HTR-8/SVneo (cell line): ENCODE measurements at places on chromosomes 2 and 18.
A peak's percentile ranks its signal among the peaks of the same experiment; 100 is the strongest.

DNA sequence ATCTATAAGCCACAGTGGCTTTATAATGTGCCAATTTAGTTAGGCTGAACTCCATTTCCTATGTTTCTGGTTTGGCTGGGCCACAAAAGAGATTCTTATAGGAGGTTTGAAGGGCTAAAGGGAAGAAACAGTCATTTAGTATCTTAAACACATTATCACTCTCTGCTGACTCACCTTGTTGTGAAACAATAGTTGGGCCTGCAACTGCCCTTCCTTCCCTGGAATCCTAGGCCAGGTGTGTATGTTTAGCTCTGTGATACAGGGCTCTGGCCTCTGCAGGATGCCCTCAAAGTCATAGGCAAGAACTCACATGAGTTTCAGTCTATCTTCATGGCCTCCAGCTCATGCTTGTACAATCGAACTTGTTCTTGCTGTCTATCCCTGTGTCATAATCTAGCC, 400.0 kb upstream of the CELF4 start:
- DNase-seq: no peak

GRCh38 chr2:111116011-111116746, 4.5 kb upstream of the BCL2L11 start:
- no peak for DNase-seq

DNA sequence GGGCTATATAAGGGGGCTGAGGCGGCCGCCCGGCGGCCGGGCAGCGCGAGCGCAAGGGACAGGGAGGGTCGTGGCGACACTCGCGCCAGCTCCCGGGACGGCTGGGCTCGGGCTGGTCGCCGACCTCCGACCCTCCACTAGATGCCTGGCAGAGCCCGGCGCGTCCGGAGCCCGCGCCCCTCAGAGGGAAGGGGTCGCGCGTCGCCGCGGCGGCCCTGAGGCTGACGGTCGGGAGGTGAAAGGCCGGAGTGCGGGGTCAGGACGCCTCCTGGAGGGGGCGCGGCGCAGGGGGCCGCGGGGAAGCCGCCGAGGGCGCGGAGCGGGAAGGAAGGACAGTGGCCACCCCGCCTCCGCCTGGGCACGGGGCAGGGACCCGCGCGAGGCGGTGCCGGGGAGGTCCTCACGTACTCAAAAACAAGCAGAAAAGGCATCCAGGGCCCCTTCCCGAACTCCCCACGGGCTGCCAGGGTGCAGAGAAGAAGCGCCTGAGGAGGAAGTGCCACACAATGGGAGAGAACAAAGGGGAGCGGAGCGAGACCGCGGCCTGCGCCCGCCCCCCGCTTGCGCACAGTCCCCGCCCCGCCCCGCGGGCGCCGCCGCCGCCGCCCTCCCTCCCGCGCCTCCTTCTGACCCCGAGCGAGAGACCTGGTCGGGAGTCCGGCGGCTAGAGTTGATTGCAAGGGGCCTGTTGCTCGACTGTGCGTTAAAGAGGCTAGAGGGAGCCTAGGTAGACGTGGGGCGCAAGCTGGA, 776 bp upstream of the KLF7 start:
- peak; percentile 62 for DNase-seq

GRCh38 chr2:65479524-65479923, 47.1 kb upstream of the SPRED2 start:
- DNase-seq: no peak

- DNase-seq: no peak
Observed at GRCh38 chr18:40653682-40654081, 1301.4 kb upstream of the PIK3C3 start.

DNA sequence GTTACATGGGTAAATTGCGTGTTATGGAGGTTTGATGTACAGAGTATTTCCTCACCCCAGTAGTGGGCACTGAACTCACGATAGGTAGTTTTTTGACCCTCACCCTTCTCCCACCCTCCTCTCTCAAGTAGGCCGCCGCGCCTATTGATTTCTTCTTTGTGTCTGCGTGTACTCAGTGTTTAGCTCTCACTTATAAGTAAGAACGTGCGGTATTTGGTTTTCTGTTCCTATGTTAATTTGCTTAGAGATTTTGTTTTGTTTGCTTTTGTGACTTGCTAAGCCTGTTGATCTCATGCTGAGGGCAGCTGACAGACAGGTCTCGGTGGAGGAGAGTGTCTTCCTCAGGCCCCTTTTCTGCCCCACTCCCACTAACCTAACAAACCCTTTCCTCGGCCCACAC, 36.2 kb downstream of the ACOXL start:
- no peak for DNase-seq

DNA sequence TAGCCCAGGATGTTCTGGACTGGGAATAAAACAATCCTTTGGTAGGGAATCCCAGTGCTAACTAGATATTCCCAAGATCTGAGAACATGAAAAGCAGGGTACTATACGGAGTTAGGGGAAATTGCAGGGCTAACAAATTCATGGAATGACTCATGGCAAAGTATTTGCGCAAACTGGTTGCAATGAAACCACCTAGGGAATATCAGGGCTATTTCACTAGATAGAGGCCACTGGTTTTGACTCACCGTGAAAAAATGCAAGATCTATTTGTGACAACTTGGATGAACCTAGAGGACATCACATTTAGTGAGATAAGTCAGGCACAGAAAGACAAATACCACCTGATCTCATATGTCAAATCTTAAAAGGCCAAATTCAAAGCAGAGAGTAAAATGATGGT, 233.3 kb downstream of the MBD2 start:
- no peak for DNase-seq

DNA sequence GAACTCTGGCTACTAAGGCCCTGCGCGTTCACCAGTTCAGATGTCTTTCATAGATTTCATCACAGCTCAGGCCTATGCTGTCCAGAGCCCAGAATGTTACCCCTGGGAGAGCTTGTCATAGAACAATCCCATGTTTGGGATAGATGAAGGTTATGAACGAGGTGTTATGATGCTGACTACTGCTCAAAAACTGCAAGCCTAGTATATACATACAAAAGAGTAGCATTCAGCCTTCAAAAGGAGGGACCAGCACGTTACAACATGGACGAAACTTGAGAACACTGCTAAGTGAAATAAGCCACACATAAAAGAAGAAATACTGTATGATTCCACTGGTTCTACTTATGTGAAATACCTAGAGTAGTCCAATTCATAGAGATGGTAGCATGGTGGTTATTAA, 401.9 kb downstream of the NBAS start:
- DNase-seq: no peak
